Posterior vena cava (tissue), 2 donors: ENCODE measurements at places on chromosomes 16 and 17. TPM values are rescaled to one million over a fixed set of nuclear protein-coding genes. Genes with fewer than 3 reads are reported as not detected.

DNA sequence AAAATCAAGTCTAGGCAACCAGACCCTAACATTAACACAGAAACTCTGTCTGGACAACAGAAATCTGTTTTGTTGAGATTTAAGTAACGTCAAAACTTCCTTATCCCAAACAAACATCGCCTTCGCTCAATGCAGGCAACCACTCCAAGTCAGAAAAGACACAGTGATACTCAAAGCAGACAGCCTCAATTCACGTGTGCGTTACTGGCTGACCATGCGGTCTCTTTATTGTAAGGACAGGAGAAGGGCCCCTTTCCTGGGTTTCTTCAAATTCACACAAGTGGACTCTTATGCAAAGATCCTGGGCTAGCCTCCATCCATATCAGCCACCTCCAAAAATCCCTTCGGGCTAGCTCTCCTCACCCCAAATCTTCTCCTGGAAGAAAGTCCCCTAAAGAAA lies 467.7 kb downstream of the SOX9 start:
- no peak for DNase-seq

GRCh38 chr16:12587646-12588277 lies 215.9 kb downstream of the CPPED1 start:
- peak; percentile 45 for DNase-seq

GRCh38 chr17:34652021-34652555 lies 72.7 kb downstream of the TMEM132E start:
- DNase-seq, result no peak

GRCh38 chr17:15233971-15234370 lies 31.2 kb downstream of the PMP22 start:
- no peak for DNase-seq

DNA sequence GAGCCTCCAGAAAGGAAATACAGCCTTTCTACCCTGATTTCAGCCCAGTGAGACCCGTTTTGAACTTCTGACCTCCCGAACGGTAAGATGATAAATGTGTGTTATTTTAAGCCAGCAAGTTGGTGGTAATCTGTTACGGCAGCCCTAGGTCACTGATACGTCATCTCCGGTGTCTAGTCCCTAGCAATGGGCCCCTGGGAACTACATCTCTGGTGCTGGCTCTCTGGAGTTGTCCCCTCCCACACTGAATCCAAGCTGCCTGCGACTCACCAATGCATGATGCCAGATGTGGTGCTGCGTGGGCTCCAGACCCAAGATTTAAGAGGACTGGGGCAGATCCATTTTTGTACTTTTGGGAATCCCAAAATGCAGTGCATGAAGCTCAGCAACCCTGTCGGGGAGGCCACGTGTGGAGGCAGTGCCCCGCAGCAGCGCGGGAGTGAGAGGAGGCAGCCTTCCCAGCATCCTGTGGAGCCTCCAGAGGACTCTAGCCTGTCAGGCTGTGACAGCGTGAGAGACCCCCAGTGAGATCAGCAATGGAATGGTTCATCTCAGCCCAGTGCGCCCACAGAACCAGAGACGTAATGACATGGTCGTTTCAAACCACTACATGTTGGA lies 43.6 kb upstream of the USP7 start:
- DNase-seq, result no peak

GRCh38 chr17:77222356-77222755 lies 81.6 kb downstream of the SEC14L1 start:
- no peak for DNase-seq

GRCh38 chr16:14037960-14038359 lies 33.2 kb upstream of the MRTFB start:
- no peak for DNase-seq

DNA sequence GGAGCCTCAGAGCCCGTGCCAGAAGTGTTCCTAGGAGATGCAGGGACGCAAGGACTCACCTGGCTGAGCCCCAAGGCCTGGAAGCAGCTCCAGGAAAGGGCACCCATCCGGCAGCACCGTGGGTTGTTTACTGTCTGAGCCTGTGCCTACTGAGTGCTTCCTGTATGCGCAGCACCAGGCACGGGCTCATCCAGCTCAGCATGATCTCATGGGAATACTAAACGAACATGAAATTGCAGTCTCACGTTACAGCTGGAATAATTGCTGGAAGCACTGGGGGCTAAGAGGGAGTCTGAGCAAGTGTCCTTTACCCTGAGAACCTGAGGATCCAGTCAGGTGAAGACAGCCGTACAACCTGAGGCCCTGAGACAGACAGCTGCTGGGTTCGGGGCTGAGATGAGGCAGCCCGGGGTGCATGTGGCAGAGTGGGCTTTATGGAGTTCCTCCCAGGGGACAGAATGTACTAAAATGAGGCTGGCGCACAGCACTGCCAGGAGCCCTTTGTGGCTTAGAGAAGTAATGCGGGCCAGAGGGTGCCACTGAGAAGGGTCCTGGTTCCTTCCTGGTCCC lies 5.4 kb downstream of the CTRL start:
- DNase-seq, result no peak

GRCh38 chr16:4517812-4518680 lies 20.5 kb downstream of the CDIP1 start:
- no peak for DNase-seq

DNA sequence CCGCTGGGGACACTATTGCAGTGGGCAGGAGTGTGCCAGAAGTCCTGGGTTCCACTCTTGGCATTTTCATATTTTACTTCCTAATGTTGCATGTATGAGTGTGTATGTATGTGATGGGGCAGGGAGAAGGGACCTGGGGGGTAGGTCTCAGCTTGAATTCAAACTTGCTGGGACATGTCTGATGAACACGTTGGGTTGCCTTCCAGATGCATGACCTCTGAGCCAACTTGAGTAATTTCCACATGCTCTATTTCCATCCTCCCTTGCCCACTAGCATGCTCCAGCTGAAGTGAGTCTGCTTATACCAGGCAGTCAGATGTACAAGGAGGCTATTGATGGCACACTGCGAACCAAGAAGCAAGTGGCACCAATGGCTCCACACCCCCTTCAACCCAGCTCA lies 32.9 kb upstream of the SRSF1 start:
- DNase-seq, result no peak

GRCh38 chr16:48963901-48964615 lies 317.6 kb downstream of the CBLN1 start:
- no peak for DNase-seq

DNA sequence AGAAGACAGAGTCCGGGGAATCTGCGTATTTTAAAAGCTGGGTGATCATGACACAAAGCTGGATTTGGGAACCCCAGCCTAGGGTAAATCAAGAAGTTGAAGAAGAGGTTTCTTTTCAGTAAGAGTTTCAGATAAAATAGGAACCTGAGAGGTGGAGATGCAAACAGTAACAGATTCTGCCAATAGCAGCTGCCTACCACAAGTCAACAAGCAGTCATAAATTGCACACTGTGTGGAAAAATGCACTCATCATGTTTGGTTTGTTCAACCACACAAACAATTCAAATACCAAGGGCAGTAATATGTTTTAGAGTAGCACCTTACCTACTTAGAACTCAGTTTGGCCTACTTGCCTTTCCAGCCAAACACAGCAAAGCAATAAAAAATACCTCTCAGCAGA lies 14.0 kb downstream of the MYO1D start:
- DNase-seq, result no peak

DNA sequence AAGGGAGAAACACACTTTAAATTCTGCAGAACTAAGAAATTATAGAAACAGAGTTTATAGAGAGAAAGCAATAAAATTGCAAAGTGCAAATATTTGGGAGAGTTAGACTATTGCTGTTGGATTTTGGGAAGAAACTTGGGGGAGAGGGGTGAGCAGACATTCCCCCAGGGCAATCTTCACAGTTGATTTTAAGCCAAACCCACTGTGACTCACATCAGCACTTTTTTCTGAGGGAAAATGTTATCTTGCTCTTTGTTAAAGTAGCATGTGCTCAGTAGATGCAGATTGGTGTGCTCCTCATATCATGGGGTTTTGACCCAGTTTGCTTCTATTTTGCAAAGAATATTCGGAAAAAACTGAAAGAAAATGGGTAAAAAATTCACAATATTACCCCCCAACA lies 367.6 kb downstream of the CDH11 start:
- DNase-seq, result no peak

DNA sequence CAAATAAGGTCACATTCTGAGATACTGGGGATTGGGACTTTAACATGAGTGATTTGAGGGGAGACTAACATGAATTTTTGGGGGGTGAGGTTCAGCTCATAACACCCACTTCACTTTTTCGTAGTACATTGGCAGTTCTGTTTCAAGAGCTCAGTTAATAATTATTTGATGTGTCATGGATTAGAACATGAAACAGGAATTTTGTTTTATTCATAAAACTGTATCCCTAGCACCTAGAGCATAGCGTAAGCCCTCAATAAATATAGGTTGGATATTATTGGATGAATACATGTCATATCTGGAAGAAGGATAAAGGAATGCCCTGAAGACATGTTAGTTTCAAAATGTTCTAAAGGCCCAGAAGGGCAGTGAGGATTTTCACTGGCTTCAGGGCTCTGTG lies 119.8 kb downstream of the PRKCA start:
- DNase-seq, result no peak

DNA sequence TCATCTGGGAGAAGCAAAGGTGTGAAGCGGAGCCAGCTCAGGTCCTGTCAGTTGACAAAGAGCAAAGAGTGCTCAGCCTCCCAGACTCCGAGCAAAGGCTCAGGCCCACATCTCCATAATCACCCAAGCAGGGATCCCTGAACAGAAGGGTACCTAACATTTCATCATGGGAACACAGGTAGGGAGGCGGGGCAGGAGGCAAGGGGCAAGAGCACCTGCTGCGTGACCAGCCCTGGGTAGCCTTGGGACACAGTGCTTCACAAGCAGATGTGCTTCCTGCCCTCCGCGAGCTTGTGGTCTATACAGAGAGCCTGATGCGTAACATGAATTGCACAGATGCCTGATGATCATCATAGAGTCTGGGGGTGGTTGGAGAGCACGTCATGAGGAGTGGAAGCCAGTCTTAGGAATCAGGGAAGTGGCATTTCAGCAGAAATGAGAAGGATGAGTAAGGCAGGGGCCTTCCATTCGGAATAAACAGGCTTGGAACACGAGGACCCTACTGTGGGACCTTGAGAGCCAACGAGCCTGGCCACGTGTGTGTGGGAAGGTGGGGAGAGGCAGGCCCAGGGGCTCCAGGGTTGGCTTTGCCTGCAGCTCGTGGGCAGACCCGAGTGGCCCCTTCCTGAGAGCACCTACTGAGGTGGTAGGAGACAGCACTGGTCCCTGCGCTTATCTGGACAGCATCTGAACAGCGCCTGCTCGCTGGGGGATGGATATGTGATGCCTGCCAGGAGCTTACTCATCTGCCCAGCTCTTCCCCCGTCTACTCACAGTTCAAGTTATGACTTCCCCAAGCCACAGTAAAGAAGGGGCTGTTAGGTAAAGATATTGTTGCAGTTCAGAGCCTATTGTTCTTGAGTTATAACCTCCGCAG lies 125.8 kb downstream of the CCDC182 start:
- peak; percentile 53 for DNase-seq

GRCh38 chr17:41992576-41992975 lies 24.7 kb downstream of the DNAJC7 start:
- no peak for DNase-seq

- DNase-seq, result no peak
Measured at GRCh38 chr17:4134721-4135120, 8.1 kb downstream of the ZZEF1 start.

GRCh38 chr16:16092925-16093627 lies 130.2 kb downstream of the ABCC6 start:
- no peak for DNase-seq

DNA sequence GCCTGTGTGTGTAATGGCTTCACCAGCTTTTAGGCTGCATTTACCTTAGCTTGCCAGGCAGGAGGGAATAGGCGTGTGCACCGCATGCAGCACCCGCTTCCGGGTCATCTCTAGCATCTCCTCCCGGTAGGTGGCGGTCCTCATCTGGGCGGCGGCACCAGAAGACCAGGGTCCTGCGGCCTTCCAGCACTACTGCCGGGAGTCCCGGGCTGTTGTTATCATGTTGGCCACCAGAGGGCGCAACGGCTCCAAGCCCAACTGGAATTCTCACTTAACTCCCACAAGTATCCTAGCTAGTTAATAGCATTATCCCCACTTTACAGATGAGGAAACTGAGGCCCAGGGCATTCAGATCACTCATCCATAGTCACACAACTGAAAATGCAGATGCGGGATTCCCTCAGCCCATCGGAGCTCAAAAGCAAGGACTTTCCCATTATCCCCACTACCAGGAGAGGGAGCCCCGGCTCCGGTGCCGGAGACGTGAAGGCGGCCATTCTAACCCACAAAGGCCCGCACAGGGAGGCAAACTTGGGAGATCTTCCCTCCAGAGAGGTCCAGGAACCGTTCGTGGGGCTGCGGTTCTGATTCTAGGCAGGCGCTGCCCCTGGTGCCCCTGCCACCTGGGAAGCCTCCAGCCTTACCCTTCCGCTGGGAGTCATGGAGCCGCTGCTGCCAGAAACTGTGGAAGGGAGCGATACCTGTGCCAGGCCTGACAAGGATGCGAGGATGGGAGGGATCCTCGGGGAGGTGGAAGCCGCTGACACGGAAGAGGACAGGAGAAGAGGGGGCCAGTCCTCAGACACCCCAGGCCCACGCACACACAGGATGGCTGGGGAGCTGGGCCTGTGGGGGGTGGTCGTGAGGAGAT lies 23.9 kb downstream of the LGALS9 start:
- peak; percentile 92 for DNase-seq

GRCh38 chr16:27230562-27231001 lies 27.3 kb downstream of the KDM8 start:
- peak; percentile 76 for DNase-seq

DNA sequence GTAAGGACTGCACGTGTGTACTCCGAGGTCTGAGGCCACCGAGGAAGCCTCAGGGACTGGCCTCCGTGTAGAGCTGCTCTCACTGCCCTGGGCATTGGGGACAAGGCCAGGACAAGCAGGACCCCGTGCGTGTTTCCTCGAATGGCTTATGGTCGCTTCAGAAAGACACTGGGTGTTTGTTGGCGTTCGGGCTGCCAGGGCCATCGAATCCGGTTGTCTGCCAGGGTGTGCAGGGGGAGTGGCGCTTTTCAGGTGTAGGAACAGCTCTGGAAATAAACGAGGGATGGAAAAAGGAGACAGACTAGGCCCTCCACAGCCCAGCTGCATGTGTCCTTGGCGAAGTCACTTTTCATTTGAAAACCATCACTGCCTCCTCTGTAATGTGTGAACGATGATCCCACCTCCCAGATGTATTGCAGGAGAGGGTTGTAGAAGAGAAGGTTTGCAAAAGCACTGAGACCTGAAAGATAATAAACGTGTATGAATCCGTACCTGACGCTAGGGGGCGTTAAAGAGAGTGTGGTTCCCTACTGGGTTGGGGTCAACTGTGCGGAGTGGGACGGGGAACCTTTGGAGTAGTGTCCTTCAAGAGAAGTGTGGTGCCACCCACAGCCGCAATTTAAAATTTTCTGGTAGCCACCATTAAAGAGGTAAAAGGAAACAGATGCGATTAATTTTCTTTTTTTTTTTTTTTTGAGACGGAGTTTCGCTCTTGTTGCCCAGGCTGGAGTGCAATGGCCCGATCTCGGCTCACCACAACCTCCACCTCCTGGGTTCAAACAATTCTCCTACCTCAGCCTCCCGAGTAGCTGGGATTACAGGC lies 2.1 kb upstream of the ZSCAN10 start:
- DNase-seq, result no peak

Gene COG1
- 37.2 TPM for total RNA-seq

Gene NAT9
- total RNA-seq, result 26.8 TPM

Gene DUSP14
- total RNA-seq, result 15.6 TPM

Gene NECAB2
- total RNA-seq, result 0.71 TPM

Gene USP6
- total RNA-seq, result 0.19 TPM

Gene TRAPPC1
- 53.7 TPM for total RNA-seq
